ENCODE measurements at places on chromosomes 4 and X.

- no peak for DNase-seq
Measured at GRCh38 chr4:87650938-87651337, 858 bp downstream of the DMP1 start.

DNA sequence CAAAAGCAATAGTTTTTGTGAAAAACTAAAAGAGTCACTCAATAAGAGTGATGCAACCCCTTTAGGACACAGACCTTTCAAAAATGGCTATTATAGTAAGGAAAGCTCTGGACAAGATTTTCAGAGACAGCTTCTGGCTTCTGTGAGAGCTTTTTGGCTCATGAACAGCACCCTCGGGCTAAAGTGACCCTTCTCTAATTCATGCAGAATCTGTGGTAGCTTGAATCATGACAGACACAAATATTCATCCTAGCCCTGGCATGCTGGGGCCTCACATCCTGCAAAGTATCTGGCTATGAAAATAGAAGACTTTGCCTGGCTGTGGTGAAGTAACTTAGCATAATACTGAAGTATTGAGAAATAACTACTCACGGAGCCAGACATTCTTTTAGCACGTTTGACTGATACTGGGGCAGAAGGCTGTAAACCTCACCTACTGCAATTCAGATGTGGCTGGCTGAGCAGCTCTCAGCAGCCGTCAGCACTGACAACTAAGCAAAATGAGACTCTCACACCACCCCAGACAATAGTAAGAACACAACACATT, 327.3 kb downstream of the MAPK10 start:
- DNase-seq, result no peak

DNA sequence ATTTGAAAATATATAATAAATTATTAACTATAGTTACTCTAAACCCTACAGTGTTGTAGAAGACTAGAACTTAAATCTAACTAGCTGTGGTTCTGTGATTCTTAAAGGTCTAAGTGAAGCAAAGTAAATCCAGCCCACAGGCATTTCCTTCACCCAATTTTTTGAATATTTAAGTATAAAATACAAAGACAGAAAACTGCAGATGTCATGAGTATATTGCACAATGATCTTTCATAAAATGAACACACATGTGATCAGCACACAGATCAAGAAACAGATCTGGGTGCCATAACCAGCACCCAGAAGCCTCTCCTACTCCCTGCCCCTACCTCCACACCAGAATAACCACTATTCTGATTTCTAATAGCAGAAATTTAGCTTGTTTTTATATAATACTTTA, 82.9 kb downstream of the CAMK2D start:
- no peak for DNase-seq

DNA sequence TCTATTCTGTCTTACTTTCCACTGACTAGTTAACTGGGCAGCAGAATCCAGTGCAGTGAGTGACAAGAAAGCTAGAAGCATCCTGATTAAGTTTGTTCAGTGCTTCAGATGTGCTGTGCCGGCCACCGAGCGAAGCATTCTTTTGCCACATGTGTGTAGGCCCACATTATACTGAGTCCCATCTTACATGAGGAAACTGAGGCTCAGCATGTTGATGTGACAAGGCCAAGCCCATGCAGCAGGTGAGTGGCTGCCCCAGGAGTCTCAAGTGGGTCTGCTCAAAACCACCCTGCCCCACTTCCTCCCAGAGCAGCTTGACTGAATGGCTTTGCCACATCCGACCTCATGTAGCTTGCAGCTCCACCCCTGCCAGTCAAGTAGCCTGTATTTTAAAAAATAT, 50.5 kb downstream of the RHOH start:
- no peak for DNase-seq

- no peak for DNase-seq
Measured at GRCh38 chr4:128608006-128608405, 201.5 kb upstream of the JADE1 start.

GRCh38 chr4:124940387-124940786, 227.9 kb upstream of the ANKRD50 start:
- DNase-seq, result no peak

DNA sequence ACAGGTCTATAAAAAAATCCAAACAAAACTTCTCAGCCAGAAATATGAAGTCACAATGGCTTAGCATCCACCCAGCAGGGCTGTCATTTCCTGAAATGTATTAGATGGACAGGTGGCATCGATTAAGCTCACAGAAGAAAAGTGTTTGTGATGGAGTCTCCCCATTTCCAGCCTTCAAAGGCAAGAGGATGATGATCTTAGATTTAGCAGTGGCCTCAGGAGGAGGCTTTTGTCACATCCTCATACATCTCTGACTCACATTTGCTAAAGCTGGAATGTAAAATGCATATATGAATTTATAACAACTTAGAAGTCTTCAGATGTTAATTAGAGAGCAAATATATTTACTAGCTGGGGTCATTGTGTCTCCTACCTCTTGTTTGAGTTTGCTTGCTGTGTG, 441.9 kb downstream of the SPRY1 start:
- DNase-seq, result no peak

DNA sequence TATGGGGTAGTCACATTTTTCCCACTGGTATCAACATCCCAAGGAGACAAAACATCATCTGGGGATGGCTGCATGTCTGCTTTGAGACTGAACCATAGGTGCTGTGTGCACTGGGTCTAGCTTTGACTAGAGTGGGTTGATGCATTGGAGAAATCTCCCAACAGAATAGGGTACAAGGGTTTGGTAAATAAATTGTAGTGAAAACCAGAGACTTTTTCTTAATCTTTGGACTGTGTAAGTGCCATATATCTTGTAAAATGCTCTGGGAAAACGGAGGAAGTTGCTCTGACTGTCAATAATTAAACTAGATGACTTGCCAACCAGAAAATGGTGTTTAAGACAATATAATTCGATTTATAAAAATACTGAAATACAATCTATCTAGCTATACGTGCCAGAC, 1064.0 kb upstream of the SLIT2 start:
- no peak for DNase-seq

- DNase-seq, result no peak
Measured at GRCh38 chrX:153781428-153782047, 697 bp downstream of the SRPK3 start.

DNA sequence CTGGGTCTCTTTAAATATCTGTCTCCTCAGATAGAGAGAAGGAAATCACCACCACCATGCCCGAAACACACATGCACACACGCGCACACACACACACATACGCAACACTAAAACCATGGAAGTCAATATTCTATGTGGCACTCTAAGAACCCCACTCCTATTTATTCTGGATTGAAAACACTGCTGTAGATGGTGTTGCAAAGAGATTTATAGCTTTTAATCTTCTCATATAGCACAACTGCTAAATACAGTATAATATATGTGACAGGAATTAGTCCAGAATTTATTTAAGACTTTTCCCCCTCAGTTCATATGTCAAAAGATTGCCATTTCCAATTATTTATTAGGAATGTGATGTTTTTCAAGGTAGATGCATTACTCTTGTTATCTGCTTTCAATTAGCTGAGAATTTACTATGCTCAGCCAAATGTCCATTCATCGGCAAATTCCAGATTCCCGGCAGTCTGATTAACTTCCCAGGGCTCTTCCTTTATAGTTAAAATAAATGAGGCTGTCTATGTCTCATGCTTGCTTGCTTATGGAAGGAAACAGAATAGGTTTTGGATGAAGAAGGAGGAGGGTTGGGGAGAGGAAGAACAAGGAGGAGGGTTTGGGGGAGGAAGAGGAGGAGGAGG, 115.4 kb upstream of the NDP start:
- no peak for DNase-seq

GRCh38 chr4:94595880-94596483, 144.2 kb downstream of the PDLIM5 start:
- DNase-seq, result no peak

DNA sequence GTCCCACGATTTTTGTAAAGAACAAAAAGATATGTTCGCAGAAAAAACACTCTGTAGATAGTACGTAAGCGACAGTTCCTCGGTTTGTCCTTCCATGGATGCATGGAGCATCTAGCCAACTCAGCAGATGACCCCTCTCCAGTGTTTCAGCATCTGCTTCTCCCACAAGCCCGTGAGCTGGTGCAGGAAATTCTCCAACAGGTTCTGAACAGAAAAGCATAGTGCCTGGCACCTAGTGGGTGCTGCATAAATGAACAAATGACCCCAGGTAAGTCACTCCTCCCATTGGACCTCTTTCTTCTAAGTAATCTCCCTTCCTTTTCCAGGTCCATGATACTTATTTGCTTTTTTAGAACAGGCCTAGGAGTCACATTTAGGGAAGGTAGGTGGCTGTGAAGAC, 966 bp upstream of the KIAA0232 start:
- no peak for DNase-seq

DNA sequence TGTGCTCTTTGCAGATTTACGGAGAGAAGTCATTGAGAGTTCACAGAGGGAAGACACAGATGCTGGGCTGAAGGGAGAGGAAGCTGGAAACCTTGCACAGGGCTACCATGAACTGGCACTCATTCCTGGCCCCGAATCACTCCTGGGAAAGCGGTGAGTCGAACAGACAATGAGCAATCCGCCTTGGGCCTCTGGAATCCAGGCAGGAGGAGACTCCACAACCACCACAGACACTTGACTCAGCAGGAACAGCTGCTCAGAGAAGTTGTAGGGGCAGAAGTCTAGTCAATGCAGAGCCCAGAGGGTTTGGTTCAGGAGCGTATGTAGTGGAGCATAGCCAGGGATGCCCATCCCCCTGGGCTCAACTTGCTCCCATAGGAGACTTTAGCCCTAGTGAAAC, 62.8 kb upstream of the GRIA3 start:
- no peak for DNase-seq

- DNase-seq, result no peak
Measured at GRCh38 chr4:116027311-116027710, 913.9 kb upstream of the NDST4 start.

GRCh38 chr4:111937368-111937767, 207.9 kb upstream of the FAM241A start:
- DNase-seq, result no peak

DNA sequence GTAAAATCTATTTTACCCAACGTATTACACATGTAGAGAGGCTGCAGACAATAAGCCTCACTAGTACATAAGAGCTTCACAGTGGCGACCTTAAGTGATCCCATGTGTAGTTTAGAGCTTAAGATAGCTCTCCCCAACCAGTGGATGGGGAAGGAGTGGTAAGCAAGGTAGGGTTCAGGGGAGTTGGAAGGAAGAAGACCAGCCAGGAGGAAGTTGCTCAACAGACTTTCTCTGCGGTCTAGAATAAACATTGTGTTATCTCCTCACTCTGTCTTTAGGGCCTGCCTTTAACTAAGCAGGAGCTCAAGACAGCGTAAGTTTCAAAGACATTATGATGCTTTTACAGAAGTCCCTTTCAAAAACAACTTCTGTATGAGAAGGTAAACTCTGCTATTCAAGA, 16.8 kb downstream of the MEPE start:
- DNase-seq, result no peak

GRCh38 chr4:104279744-104280143, 214.9 kb downstream of the CXXC4 start:
- DNase-seq, result no peak

DNA sequence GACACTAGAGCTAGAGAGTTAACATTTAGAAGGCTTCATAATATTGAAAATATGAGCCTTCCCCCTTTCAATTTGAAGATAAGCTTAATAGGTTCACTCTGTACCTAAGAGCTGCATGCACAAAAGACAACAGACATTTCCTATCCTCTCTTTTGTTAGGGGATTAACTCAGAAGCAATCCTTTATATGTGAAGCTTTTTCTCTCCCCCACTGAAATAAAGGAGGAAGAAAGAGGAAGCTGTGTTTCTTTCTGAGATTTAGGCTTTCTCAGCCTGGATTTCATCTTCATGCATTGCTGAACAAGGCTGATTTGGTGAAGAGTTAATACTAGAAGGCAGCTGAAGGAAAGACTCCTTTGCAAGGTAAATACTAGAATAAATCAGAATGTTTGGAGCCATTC, 21.0 kb upstream of the CABS1 start:
- no peak for DNase-seq

DNA sequence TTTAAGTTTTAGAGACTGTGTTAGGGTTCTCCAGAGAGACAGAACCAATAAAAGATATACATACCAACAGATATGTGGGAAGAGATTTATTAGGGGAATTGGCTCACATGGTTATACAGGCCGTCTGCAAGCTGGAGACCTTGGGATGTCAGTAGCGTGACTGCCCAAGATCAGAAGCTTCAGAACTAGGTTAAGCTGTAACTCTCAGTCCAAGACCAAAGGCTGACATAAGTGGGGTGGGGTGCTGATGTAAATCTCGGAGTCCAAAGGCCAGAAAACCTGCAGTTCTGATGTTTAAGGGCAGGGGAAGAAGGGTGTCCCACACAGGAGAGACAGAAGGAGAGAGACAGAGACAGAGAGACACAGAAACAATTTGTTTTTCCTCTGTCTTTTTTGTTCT, 10.5 kb downstream of the CLDN34 start:
- no peak for DNase-seq

DNA sequence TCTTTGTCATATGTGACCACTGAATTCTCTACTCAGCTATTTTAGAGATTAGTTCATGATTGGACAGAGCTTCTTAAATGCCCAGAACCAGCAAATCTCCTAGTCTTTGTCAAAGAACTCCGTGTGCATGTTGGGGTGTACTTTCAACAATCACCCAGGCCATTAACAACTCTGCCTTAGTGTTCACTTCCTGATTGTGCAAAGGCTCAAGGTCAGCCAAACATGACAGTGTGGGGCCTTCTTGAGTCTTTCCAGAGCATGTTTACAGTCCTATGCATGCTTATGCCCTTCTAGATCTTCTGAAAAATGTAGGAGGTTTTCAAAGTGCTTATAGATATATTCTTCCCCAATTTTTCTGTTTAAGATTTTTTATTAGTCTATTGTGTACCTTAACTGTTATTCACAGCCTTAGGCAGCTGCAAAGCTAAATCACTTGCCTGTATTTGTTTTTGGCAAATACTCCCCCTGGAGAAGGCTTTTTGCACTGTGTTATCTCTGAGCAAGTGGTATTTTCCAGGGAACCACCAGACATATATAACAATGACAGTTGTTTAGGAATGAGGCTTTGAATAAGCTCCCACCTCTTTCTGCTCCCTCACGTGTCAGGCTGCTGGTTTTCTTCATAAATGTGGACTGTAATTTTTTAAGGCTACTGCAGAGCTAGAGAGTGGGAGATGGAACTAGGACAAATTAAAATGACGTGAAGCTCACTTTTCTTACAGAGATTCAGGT, 24.0 kb upstream of the DRP2 start:
- DNase-seq, result no peak

GRCh38 chrX:64202808-64203325, 2.6 kb downstream of the AMER1 start:
- no peak for DNase-seq

GRCh38 chr4:67483868-67484602, 61.3 kb downstream of the CENPC start:
- DNase-seq, result no peak

All from stimulated activated CD4-positive, alpha-beta T cell treated with anti-CD3 and anti-CD28 coated beads, TNF-alpha, amount 100 ng/mL, for 1 hour (primary cell).